ENCODE measurements at places on chromosomes 11 and 22. TPM values are rescaled to one million over a fixed set of nuclear protein-coding genes. Genes with fewer than 3 reads are reported as not detected.

The MED19 gene
- total RNA-seq = 20.0 TPM

The CCDC87 gene
- total RNA-seq = 0.21 TPM

The GLYATL2 gene
- total RNA-seq = not detected

The CST6 gene
- 0.79 TPM for total RNA-seq

The RASSF10 gene
- 0.09 TPM for total RNA-seq

The MS4A14 gene
- total RNA-seq = not detected

The SAA2 gene
- not detected for total RNA-seq

The DEUP1 gene
- not detected for total RNA-seq

The GAL3ST3 gene
- total RNA-seq = 0.42 TPM

The LRRC10B gene
- total RNA-seq = not detected

The BRSK2 gene
- 0.84 TPM for total RNA-seq

The C22orf15 gene
- 1.5 TPM for total RNA-seq

The OR52H1 gene
- total RNA-seq = not detected

The PDXP gene
- 17.2 TPM for total RNA-seq

The LDHAL6A gene
- total RNA-seq = not detected

The MN1 gene
- 0.14 TPM for total RNA-seq

The ARL14EP gene
- total RNA-seq = 31.4 TPM

The ARHGAP8 gene
- 4.4 TPM for total RNA-seq

The IGLL1 gene
- not detected for total RNA-seq

The CACNA1I gene
- total RNA-seq = 0.58 TPM

The CRYBB1 gene
- not detected for total RNA-seq

The MADD gene
- 73.5 TPM for total RNA-seq

All from activated T-cell treated with anti-CD3 and anti-CD28 coated beads, Interleukin-2, amount 50 U/mL, for 72 hours (primary cell).